Central memory CD4-positive, alpha-beta T cell (primary cell): ENCODE measurements at places on chromosomes 11 and 22.

DNA sequence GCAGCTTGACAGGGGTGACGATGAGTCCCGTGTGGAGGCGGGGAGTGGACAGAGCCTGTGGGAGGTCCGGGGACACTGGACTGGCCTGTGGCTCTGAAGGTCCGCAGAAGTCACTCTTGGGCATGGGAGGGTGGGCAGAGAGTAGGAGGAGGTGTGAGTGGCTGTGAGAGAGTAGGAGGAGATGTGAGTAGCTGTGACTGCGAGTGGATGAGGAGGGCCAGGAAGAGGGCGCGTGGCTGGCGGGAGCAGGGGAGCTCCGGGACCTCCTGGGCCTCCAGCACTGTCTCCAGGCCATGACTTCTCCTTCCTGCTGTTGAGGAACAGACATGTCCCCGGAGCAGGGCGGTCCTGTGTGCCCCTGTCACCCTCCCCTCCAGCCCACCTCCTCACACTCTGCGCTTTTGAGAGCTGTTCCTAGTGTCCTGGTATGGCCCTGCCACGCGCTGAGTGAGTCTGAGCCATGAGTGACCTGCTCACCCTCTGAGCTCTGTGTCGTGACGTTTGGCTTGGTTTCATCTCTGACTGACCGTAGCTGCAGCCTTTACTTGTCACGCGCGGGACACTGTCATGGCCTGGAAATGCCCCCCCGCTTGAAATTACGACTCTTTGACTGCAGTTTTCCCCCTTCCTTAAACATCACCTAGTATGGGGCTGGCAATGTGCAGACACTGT, 391.5 kb downstream of the TBC1D22A start:
- DNase-seq = no peak

DNA sequence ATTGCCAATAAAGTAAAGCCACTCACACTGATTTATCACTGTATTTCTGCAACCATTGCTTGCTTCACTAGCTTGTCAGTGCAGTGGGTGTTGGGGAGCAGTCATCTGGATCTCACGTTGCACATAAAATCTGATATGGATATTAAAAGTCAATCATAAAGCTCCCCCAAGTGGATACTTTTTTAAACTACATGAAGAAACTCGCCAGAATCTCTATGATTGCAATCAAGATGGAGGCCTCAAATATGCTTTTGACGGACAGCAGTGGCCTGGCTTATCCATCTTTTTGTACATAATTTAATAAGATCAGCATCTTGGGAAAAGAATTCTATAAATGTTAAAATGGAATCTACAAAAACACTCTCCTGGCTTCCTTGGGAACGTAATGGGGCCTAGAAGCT, 137.7 kb downstream of the WT1 start:
- no peak for DNase-seq

DNA sequence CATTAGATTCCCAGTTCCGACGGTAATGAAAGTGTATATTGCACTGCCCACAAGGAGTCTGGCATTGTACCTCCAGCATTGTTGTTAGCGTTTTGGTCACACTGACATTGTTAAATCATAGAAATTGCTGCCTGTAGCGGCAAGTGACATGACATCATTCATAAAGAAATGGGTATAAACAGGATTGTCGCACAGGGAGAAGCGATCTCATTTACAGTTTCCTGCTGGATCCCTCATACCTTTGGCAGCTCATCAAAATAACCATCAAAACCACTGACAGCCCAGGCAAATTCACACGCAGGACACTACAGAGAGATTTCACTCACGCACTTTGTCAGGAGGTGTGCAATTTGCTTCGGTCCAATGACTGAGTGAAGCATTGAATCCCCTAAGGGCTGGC, 3.5 kb downstream of the HTR3B start:
- no peak for DNase-seq

DNA sequence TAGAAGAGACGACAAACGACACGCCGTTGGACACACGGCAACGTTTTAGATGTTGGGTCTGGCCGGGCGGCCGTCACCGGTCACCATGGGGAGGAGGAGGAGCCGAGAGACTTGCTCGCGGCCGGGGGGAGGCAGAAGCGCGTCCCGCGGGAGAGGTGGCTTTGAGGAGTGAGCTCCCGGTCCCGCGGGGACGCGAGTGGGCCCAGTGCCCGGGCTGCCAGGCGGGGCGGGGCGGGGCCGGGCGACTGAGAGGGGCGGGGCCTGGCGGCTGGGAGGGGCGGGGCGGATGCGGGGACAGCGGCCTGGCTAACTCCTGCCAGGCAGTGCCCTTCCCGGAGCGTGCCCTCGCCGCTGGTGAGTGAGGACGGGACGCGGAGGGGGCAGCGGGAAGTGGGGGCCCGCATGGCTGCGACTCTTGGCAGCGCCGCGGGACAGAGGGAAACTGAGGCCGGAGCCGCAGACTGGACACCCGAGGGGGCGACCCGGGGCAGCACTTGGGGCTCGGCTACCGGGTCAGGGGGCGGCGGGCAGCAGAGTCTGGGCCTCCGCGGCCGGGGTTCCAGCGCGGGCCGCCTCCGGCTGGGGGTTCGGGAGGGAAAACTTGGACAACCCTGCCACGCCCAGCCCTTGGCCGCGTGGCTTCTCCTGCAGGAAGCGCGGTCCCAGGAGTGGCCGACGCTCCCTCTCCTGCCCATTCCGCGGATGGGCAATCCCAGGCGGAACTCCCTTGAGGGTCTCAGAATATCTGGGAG, at the start of gene TSPO:
Gene TSPO, plus strand, starts transcription at position 309 of the 752 bp plus-strand sequence. CDS start 7,680 bp downstream, outside the sequence.
- peak; percentile 44 for DNase-seq

- DNase-seq = no peak
These were observed 57.4 kb downstream of the AHNAK start for GRCh38 chr11:62489204-62489603.

- no peak for DNase-seq
These were observed 82.2 kb downstream of the SERGEF start for GRCh38 chr11:17930544-17931125.

DNA sequence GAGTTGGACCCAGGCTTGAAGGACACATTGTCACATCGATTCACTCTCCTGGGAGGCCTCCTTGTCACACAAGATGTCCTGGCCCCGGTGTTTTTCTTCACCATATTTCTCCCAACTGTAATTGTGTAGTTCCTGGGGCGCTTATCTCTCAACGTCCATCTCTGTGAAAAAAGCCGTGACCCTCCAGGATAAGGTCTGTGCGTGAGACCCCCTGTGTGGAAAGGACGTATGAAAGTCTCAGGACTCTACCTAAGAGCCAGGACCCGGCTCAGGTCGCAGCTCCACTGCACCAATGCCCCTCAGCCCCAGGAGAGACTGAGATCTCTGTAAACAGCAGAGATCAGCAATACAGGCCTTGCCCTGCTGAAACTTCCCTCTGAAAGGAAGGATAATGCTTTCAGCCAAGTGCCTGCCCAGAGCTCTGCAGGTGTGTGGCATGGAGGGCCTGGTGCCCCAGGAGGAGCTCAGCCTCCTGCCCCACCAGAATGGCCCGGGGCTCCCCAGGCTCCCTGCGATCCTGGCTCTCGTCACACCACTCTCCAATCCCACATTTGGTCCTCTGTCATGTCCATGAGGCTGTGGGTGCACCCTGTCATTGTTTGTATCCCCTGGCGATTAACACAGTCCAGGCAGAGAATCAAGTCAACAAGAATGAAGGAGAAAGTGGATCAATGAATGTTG, 119.2 kb upstream of the TMEM45B start:
- DNase-seq = no peak

GRCh38 chr11:1453611-1454034, 33.0 kb downstream of the MOB2 start:
- DNase-seq = peak; percentile 48

DNA sequence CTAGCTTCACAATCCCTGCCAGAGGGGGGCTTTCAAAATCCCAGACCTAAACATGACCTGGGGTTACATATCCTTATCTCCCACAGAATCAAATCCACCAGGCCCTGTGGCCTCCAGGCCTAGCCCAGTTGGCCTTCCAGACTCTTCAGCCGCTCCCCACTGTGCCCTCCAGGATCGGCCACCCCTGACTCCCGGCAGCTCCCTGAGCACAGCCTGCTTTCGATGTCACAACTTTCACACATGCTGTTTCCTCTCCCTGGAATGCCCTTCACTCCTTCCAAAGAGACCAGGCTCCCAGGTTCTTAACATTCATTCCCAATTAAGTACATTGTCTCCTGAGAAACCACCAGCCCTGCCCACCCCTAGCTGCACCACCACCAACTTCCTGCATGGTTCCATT, 62.7 kb downstream of the CSNK2A3 start:
- no peak for DNase-seq

DNA sequence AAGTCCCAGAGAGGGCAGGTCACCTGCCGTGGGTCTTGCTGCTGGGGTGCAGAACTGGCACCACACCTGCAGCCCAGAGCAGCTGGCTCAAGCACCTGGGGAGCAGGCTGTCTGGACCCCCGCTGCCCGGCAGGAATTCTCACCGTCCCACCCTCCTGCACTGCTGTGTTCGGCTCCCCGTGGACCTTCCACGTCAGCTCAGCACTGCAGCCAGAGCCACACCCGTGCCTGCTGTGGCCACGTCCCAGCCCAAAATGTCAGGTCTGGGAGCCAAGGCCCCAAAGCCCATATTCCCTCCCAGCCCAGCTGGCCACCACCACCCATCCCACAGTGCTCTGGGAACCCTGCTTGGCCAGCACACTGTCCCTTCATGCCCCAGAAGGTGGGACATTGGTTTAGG, 28.0 kb upstream of the MYRF start:
- DNase-seq = no peak

- DNase-seq = no peak
These were observed 17.9 kb downstream of the ART5 start for GRCh38 chr11:3623767-3624458.

GRCh38 chr11:68137833-68138232, 16.6 kb upstream of the CHKA start:
- DNase-seq = no peak
